ENCODE measurements at places on chromosomes 5 and 9. TPM values are rescaled to one million over a fixed set of nuclear protein-coding genes. Genes with fewer than 3 reads are reported as not detected.

The CAMK4 gene
- 87.3 TPM for polyA plus RNA-seq

The CMYA5 gene
- 4.0 TPM for polyA plus RNA-seq

The TRMT10B gene
- polyA plus RNA-seq, result 4.8 TPM

The PCDHB4 gene
- polyA plus RNA-seq, result 16.8 TPM

All from Purkinje cell (primary cell).